GM13976 (cell line): ENCODE measurements at places on chromosomes 11 and 22.

DNA sequence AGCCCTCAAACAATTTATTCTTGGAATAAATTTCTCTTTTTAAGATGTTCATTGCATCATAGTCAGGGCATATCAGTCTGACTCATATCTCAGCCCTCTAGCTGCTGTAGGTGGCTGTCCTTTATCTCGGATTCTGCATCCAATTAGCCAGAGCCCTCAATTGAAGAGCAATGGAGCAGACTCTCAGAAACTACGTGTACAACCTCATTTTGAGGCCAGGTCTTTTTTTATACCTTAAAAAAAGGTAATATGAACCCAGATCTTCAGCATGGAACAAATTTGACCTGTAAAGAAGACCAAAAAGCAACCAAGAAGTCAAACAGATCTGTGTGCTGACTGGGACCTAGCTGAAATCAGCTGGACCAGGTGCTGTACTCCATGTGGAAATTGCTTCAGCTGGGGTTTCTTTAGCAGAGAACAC, 8.7 kb downstream of the OR52A5 start:
- DNase-seq, result no peak

- DNase-seq, result no peak
Observed at GRCh38 chr11:109894242-109894641, 198.9 kb upstream of the ZC3H12C start.

DNA sequence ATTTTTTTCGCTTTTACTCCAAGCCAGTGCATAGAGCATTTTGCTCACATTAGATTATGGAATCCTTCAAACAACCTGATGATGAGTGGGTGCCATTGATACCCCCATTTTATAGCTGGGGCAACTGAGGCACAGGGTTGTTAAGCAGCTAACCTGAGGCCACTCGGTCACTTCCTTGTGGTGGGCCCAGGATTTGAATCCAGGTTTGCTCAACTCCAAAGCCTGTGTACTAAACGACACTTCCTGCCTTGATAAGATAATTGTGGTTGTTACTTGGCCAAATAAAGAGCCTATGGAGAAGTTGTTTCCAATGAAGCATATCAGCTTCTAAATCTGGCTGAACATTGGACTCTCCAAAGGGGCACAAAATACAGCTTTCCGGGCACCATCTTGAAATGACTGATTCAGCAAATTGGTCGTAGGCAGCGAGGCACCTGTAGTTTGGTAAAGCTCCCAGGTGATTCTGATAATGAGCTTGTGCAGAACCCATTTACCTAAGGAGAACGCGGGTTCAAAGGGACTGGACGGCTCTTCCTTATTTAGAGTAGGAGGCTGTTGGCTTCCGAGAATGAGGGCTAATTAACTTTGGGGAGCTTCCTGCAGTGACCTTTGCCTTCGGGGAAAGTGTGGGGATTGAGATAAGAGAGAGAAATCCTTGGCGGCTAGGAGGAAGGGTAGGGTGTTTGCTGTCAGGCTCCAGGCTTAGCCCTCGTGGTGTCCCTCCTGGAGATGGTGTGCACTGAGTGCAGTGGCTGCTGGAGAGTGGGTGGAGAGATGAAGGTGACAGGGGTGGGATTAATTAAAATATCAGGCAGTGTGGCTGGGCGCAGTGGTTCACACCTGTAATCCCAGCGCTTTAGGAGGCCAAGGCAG, 17.5 kb upstream of the EHF start:
- DNase-seq, result no peak

DNA sequence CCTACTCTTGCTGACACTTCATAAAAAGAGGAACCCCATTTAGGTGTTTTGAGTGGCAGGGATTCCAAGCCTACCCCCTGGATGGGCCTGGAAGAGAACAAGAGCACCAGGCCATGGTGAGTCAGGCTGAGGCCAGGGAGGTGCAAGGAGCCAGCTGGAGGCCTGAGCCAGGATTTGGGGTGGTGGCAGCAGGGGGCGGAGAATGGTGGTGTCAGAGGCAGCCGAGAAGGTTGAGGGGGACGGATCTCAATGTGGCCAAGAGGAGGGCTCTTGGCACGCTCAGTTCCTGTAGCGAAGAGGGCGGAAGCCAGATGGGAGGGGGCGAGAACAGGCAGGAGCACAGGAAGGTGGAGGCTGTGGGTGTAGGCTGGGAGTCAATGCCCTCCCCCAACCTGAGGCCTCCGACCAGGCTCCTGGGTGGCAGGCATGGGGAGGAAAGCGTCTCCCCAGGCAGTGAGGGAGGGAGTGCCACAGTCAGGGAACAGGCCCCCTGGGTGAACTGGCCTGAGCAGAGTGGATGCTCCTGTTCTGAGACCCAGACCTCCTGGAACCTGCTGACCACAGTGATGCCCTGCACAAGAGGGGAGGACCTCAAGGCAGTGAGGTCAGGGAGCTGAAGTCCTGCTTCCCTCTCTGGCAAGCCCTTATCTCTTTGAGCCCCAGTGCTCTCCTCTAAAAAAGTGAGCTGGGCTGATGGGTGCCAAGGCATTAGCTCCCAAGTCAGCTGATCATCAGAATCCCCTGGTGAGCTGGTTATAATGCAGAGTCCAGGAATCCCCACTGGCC, 13.9 kb downstream of the RTN4RL2 start:
- DNase-seq, result no peak

DNA sequence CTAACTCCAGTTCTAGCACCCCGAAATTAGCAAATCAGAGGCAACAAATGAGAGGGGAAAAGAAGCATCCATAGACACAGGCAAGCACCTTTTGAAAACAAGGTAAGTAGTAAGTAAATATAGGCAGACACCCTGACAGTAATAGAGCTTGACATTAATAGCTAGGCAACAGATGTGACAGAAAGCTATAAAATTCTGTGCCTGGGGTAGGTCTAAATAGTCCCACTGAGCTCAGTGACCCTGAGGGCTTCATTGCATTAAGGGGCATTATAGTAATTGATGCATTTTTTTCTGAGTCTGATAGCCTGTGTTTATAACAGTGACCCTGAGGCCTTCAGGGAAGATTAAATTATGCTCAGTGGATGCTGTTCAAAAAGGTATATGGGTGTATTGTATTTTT, 197.1 kb downstream of the HIPK3 start:
- DNase-seq, result no peak

- DNase-seq, result no peak
Observed at GRCh38 chr22:44224166-44224565, 43.4 kb downstream of the PARVG start.

DNA sequence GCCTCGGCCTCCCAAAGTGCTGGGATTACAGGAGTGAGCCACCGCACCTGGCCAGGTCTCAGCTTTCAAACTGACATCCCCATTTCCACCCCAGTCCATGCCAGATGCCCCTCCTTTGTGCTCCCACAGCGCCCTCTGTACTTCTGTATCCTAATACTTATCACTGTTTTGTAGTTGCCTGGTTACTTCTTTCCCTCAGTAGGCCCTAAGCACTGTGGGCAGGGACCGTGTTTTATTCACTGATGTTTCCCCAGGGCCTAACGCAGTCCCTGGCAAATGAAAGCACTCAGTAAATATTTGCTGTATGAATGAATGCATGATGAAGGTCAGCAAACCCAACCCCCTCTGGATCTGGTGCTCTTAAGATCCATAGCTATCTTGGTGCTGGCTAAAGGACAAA, 2.2 kb upstream of the TRIM3 start:
- no peak for DNase-seq
